Hair follicular keratinocyte (primary cell): ENCODE measurements at places on chromosomes 3 and 15. TPM values are rescaled to one million over a fixed set of nuclear protein-coding genes. Genes with fewer than 3 reads are reported as not detected.

CCDC54 gene
- total RNA-seq: not detected in 2 replicates

PAK6 gene
- total RNA-seq: 21.0 and 21.7 TPM in 2 replicates

CLDN16 gene
- total RNA-seq: not detected in 2 replicates

TIGIT gene
- not detected in 2 replicates for total RNA-seq

CD200R1 gene
- 1.2 TPM in 1 of 2 replicates, not detected in the other for total RNA-seq

RTP3 gene
- total RNA-seq: not detected in 2 replicates

GP5 gene
- not detected in 2 replicates for total RNA-seq

BTBD1 gene
- 54.1 and 58.8 TPM in 2 replicates for total RNA-seq

NEO1 gene
- 8.5 and 20.1 TPM in 2 replicates for total RNA-seq

SCAP gene
- total RNA-seq: 63.3 and 64.9 TPM in 2 replicates

SNTN gene
- total RNA-seq: not detected in 2 replicates

PIAS1 gene
- 9.0 and 9.3 TPM in 2 replicates for total RNA-seq
